Urinary bladder (tissue), 4 donors: ENCODE measurements at places on chromosomes 6 and 20.
A peak's percentile ranks its signal among the peaks of the same experiment; 100 is the strongest.

DNA sequence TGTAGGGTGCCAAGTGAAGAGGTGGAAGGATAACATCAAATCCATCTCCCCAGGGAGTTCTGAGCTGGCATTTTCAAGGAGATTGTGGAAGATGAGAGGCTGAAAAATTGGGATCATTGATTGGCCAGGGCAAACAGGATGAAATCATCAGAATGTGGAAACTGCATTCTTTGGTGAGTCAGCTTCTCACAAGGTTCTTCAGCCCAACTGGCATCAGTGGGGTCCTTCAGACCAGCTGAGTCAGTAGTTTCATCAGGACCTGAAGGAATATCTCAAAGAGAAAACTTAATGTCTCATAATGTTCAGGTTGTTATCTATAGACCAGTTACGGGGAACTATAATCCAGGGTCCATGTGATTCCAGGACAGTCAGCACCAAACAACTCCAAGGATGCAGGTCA, 195.8 kb downstream of the HAO1 start:
- DNase-seq = no peak

GRCh38 chr6:24359640-24360454, 2.0 kb upstream of the DCDC2 start:
- peak; percentile 64 for DNase-seq

- no peak for DNase-seq
These were observed 157.9 kb upstream of the SNX9 start for GRCh38 chr6:157665180-157665579.

- DNase-seq = no peak
These were observed 62.4 kb downstream of the GCNT2 start for GRCh38 chr6:10583509-10583901.

- DNase-seq = no peak
These were observed 175.1 kb upstream of the PDE10A start for GRCh38 chr6:165837948-165838745.

DNA sequence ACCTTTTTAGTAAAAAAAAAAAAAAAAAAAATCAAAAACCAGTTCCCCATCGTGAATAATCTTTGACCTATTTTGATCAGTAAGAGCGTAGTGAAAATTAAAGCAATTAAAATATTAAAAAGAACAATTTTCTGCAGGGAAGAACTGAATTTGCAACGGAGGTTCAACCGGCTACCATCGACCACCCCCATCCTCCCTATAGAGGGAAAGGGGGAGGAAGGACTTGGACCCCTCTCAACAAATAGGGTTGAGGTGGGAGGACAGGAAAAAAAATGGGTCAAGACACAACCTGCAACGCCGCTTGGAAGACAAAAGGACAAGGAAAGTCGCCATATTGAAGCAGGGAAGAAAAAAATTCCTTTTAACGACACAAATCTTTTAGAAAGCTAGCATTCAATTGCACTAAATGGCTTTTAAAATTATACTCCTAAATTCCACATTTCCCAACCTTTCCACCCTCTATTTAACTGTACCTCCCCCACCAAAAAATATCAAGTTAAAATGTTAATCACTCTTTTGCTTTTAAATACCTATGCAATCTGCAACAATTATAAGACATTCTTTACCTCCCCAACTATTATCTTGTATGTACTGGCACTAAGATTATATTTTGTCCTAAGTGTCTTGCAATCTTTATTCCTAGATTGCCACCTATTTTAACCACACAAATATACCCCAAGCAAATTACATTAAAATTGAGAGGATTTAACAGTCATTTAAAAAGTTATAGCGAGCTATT, 1.7 kb downstream of the PPP1R10 start:
- peak; percentile 83 for DNase-seq

DNA sequence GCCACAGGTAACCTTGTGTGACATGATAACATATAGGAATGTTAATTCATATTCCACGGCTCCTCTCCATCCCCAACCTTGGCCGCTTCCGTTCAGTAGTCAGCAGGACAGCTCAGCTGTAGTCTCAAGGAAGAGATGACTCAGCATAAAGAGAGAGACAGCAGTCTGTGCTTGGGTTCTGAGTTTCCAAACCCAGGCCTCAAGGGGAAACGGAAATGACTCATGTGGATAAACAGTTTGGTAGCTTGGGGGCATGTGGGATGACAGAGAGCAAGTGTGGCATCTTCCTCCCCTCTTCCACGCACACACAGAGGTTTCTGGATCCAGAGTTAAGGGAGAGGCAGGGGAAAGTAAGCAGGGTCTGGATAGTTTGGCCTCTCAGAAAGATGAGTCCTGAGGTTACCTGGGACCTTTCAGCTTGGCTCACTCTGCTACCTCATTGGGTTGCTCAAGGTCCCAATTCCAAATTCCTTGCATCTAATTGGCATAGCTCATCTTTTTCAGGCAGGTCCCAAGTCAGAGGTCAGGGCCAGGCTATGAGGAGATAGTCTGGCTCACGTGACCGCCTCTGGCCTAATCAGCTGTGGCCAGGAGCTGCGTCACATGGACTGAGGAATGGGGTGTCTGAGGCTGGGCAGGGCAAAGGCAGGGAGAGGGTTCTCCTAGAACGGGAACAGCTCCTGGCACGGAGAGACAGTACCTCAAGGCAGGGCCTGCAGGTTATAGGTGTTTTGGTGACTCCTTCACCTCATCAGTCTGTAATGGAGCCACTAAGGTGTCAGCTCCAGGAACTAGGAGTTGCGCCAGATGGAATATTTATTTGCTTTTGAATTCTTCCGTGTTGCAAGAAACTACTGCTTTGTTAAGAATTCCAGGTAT, 36.5 kb upstream of the MLN start:
- DNase-seq = peak; percentile 57

DNA sequence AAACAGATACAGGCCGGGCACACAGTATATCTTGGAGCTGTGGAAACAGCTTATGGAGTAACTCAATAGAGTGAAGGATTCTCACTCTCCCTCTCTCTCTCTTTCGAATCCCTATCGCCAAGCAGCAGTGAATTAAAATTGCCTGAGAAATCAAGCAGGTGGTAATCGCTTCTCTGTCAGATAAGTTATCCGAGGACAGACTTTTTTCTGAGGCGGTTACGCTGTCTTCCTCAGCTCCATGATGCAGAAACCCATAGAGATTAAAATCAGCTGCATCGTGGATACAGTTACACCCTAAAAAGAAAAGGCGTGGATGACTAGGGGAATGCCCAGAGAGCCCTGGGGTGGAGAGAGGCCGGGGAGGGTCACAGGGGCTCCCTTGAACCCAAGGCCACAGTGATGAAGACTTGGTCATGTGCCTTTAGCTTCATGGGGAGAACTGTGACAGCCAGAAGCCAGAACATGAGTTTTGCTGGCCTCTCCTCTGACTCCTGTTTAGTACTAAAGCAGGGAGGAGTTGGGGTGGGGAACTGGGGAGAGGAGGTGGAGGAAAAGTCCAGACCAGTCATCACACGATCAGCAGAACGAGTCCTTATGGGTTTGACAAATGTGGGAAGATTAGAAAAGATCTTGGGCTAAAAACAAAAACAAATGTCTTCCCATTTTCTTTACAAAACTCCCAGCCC, 138.8 kb upstream of the JARID2 start:
- DNase-seq = no peak

DNA sequence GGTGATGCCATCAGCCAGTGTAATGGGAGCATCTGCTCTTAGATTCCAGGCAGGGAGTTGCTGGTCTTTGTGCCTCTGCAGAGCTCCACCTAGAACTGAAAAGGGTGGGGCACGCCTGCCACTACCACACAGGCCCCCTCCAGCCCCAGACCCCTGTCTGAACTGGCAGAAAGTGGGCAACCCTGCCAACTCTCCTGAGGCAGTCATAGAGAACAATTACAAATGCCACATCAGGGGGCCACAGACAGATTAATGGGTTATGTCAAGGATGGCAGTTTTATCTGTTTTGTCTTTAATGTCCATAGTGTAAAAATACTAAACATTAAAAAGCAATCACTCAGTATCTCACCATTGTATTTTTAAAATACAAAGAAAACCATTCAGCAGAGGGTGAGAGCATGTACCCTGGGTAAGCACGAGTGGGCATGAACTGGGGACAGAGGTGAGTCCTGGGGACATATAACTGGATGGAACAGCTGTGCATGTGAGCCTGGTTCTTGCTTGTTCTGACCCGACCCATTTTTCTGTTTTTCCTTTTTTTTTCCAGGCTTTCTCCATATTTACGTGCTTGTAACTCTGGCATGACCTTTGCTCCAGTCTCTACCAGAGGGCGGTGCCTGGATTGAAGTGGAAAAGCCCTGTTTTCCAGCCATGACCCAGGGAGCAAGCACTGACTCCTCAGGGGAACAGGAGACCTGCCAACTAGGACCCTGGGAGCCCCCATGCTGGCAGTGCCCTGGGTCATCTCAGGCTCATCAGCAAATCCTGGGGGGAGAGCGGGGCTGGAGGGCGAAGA, 8.2 kb downstream of the TRAF3IP2 start:
- no peak for DNase-seq

DNA sequence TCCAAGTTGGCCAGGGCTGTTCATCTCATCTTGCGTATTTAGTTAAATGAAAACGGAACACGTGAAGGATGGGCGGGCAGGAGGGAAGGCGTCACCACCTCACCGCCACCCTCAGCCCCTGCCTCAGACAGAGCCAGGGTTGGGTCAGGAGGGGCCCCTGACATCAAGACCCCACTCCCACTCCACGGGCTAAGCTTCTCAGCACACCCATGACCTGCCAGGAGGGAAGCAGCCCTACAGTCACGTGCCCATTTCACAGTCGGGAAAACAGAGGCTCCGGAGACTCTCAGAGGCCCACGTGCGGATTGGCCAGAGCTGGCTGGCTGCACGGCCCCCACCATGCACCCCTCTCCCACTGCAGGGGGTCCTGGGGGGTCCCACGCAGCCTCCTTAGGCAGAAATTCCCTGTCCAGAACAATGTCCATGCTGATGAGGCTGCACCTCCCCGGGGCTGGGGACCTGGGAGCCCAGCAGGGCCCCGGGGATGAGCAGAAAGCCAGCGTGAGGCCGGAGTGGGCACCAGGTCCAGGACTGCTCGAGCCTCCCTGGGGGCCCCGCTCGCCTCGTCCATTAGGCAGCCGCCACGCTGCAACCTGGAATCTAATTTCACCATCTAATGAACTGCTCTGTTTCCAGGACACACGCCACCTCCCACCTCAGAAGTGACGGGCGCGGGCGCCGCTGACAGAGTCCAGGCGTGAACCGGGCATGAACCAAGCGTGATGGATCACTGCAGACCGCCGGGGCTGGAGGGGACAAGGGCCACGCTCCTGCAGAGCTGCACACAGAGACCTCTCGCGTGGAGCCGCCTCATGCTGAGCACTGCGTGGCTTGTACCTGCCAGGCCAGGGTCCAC, 15.8 kb downstream of the KCNQ2 start:
- no peak for DNase-seq

- DNase-seq = no peak
These were observed 35.3 kb downstream of the YTHDF1 start for GRCh38 chr20:63180569-63181185.

GRCh38 chr20:34365765-34366213, 2.7 kb downstream of the ITCH start:
- no peak for DNase-seq

DNA sequence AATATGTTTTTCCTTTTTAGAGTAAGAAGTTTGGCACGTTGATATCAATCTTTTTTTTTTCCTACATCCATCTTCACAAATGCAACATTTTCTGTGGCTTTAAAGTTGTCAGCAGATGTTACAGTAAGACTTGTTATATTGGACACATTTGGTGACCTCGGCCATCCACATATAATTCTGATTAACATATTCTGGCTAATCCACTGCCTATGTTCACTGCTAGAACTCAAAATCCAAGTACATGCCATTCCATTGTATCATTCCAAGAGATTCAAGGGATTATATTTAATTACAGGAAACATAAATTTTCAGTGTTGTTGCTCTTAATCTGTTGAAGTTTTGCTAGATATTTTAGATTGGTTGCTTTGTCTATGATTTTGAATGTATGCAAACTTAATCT, 367.6 kb downstream of the TENT5A start:
- DNase-seq = no peak

DNA sequence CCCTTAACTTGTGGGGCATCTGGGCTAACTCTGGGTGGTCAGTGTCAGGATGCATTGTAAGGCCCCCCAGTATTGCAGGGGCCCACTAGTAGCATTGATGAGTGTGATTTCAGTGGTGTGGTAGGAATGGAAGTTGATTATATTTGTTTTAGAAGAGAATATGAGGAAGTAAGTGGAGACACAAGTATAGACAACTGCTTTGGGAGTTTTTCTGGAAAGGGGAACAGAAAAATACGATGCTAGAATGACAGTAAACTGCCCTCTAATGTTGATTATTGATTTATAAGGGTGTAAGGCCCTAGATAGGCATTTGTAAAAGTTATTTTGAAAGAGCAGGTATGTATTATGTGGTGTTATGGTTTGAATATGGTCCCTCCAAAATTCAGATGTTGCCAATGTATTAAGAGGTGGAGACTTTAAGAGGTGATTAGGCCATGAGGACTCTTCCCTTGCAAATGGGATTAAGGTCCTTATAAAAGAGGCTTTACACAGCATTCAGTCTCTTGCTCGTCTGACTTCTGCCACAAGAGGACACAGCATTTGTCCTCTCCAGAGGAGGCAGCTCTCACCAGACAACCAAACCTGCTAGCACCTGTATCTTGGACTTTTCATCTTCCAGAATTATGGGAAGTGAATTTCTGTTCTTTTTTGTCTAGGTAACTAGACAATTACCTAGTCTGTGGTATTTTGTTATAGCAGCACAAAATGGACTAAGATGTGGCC, 135.9 kb upstream of the DTNBP1 start:
- DNase-seq = no peak

DNA sequence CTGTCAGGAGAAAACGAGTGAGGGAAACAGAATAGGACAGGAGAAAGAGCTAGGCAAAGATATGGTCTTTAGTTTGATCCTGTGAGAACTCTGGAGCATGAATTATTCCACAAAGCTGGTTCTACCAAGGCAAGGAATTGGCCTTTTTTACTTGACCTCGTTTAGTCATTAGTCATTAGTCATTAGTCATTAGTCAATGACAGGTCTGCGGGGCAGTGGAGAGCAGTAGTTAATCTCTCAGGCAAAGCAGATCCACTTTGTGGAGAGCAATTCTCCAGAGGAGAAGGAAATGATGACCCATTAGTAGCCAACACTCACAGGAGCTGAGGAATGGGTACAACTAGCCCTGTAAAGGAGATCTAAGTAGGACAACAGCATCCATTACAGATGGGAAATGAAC, 22.0 kb upstream of the ABCC10 start:
- DNase-seq = no peak

- no peak for DNase-seq
These were observed 133.7 kb upstream of the GMDS start for GRCh38 chr6:2378891-2379652.
